ENCODE measurements at places on chromosomes 3 and 15. TPM values are rescaled to one million over a fixed set of nuclear protein-coding genes. Genes with fewer than 3 reads are reported as not detected.
A peak's percentile ranks its signal among the peaks of the same experiment; 100 is the strongest.

GRCh38 chr3:71166339-71167240 is 416.9 kb downstream of the FOXP1 start:
- no peaks in the 10 kb centered on the region for H3K36me3 ChIP-seq
- no peaks in the 10 kb centered on the region for H3K4me1 ChIP-seq
- H3K4me3 ChIP-seq = no peak overlapping the region
- DNase-seq = no peak
- H3K27ac ChIP-seq = no peak overlapping the region
- no peaks in the 10 kb centered on the region for H3K27me3 ChIP-seq

DNA sequence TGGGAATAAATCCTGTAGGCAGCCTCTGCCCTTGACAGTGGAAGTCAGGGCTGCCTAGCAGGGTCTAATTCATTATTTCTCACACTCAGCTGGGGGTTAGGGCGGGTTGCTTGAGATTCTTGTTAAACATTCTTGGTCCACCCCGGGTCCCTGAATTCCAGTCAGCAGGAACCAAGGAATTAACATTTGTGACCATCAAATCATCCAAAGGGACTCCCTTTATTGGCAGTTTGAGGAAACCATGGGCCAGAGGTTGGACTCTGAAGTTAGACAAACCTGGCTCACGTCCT is 122.8 kb downstream of the EEFSEC start:
- H3K27ac ChIP-seq = no peak overlapping the region
- H3K27me3 ChIP-seq = no peaks in the 10 kb centered on the region
- no peak overlapping the region for H3K4me3 ChIP-seq

GRCh38 chr15:39786447-39787056 is 3.9 kb upstream of the FSIP1 start:
- peaks cover 14% of the 10 kb centered on the region for H3K4me1 ChIP-seq
- no peaks in the 10 kb centered on the region for H3K36me3 ChIP-seq
- no peaks in the 10 kb centered on the region for H3K27me3 ChIP-seq

DNA sequence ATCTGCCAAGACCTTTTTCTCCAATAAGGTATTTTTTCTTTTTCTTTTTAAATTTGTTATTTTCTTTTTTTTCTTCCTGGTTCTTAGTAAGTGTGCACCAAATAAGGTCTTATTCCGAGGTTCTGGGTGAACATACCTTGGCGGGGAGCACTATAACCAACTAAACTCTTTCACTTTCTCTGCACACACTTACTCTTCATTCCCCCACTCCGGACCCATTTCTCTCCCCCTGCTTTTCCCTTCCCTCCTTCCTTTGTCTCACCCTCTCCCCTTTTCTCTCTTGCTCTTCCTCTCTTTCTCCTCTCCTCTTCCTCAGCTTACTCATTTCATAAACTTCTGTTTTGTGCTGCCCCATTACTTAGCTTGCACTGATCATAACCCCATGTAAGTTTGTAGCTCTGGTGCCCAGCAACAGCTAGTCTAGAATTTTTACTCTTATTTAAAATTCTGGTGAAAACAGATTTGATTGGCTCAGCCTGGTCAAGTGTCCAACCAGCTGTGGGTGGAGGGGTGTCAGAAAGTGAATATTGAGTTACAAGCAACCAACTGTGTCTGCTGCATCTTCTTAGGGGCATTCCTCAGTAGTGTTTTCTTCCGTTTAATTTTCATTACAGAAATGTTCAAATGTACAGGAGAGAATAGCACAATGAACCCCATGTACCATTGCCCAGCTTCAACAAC is 297.5 kb downstream of the SHQ1 start:
- H3K27ac ChIP-seq = no peak overlapping the region
- no peaks in the 10 kb centered on the region for H3K27me3 ChIP-seq
- H3K4me1 ChIP-seq = no peaks in the 10 kb centered on the region
- H3K4me3 ChIP-seq = no peak overlapping the region
- no peaks in the 10 kb centered on the region for H3K36me3 ChIP-seq

- peaks cover 17% of the 10 kb centered on the region for H3K4me1 ChIP-seq
- H3K36me3 ChIP-seq = no peaks in the 10 kb centered on the region
- no peak for DNase-seq
- no peak overlapping the region for H3K4me3 ChIP-seq
- peak overlapping the region; percentile 70 for H3K27ac ChIP-seq
- H3K27me3 ChIP-seq = no peaks in the 10 kb centered on the region
Measured at GRCh38 chr3:150216866-150217600, 191.1 kb upstream of the TSC22D2 start.

Gene GOLGA6L7
- not detected for total RNA-seq

Gene LRRC15
- not detected for total RNA-seq

Measured in gastrocnemius medialis (tissue), 4 donors.